ENCODE measurements at places on chromosomes 16 and 17. TPM values are rescaled to one million over a fixed set of nuclear protein-coding genes. Genes with fewer than 3 reads are reported as not detected.

DNA sequence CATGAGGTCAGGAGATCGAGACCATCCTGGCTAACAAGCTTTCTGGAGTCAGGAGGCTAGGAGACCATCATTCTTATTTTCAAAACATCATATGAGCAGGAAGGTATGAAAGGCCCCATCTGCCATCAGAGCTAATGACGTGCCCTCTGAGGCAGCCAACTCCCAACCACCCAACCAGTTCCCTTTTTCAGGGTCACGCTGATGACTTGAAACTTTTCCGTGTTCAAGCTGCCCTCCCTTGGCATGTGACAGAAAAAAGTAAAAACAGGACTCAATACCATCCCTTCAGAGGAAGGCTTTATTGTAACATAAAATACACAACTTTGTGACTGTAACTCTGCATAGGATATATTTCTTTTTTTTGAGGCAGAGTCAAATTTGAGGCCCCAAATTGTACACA is 4.6 kb upstream of the GHDC start:
- DNase-seq, result peak; percentile 84

DNA sequence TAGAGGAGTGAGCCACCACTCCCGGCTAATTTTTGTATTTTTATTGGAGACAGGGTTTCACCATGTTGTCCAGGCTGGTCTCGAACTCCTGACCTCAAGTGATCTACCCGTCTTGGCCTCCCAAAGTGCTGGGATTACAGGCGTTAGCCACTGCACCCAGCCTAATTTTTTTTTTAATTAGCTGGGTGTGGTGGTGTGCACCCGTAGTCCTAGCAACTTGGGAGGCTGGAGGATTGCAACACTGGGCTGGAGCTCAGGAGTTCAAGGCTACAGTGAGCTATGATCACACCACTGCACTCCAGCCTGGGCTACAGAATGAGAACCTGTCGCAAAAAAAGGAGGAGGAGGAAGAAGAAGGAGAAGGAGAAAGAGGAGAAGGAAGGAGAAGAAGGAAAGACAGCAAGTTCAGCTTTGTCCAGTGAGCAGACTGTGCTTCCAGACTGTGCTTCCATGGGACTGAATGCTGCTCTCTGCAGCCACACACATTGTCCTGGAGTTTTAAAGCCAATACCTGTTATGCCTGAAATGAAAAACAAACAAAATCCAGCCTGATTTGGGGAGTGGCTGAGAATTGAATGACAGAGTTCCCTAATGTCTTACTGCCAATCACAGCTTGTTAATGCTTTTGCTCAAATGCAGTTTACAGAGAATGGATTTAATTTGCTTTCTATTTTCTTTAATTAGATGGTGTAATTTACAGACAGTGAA is 2.8 kb upstream of the TNFRSF13B start:
- no peak for DNase-seq

Gene SLC6A2
- 22.6 TPM for total RNA-seq

- DNase-seq, result no peak
Observed at GRCh38 chr16:82045465-82045864, 10.4 kb downstream of the HSD17B2 start.
